NCI-H1105 treated with DMSO at 0.1 percent for 48 hours (cell line): ENCODE measurements at places on chromosomes 11 and 22.

GRCh38 chr22:17964643-17965042, 59.7 kb downstream of the MICAL3 start:
- no peak for DNase-seq

GRCh38 chr22:50275181-50276055, 5.2 kb upstream of the MAPK11 start:
- no peak for DNase-seq

- no peak for DNase-seq
These were observed 1598.5 kb downstream of the LRRC4C start for GRCh38 chr11:39860931-39861330.

DNA sequence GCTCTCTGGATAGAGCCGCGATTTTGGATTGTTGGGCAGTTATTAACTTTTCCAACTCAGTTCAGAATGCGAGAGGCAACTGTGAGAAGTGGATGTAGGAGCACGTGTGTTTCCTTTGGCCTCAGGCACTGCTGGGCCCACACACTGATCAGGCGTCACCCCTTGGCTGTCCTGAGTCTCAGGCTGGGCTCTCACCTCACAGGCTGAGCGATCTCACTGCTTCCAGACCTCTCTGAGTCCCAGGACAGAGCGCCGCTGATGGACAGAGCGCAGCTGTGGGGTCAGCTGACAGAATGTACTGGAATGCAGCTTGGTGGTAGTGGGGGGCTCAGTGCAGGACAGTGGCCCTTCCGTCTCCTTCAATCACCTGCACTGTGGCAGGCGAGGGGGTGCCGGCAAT, 516.2 kb downstream of the TBC1D22A start:
- no peak for DNase-seq

DNA sequence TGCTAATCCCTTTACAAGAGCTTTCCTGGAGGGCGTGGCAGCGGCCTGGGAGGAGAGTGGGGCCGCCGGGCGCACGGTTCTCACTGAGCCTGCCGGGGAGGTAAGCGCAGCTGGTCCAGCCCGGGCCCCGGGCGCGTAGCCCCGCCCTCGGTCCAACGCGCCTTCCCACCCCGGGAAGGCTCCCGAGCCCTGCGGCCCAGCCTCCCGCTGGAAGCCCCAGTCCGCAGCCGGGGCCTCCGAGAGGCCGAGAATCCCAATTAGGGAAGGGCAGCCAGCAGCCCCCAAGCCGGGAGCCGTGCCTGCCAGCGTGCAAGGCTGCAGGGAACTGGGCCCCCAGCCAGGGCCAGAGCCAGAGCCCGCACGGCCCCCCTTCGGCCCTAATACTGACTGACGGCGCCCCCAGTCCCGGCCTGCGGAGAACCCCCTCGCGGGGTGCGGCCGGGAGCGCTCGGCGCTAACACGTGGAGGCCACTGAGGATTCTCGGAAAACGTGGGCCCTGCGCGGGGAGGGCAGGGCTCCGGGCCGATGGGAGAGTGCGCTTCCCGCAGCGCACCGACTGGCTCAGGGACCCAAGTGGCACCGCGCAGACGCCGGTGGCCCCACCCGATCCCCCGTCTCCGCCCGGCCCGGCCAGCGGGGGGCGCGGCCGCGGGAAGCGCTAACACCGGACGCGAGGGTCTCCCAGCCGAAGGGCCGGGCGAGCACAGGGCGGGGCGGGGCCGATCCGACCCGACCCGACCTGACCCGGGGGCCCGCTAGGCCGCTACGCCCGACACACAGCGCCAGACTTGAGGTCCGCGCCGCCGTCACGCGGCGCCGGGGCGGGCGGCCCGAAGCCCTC, 5.7 kb downstream of the ZFTA start:
- peak; percentile 62 for DNase-seq

DNA sequence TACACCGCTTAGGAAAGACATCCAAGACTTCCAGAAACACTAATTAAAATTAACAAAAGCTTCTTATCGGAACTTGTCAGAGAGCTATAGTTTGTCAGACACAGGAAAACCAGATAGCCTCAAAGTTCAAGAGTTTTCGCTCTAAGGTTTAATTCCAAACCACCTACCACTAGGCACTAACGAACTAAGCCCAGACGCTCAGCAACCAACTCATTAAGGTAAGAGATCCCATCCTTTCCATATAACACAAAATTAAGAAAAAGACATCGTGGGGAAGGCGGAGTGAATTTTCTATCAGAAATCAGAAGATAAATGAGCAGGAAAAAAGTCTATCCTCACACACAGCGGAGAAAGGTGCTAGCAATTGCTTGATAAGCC, 382 bp downstream of the IMMP1L start:
- peak; percentile 33 for DNase-seq

DNA sequence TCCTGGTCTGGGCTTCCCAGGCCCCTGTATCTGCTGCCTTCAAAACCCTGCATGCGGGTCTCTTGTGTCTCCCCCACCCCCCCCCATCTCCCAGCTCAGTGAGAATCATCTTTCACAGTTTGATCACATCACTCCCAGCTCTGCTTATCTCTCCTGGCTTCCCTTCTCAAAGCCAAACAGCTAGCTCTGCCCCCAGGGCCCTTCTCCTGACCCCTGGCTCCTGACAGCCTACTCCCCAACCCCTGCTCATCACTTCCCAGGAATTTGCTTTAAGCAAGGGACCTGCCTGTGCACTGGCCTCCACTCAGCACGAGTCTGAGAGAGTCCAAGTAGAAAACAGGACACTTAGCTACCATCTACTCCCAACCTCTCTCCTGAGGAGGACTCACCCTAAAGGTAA, 342.7 kb downstream of the TENM4 start:
- DNase-seq = no peak

- DNase-seq = no peak
These were observed 65.0 kb downstream of the MACROD1 start for GRCh38 chr11:64100782-64101353.

DNA sequence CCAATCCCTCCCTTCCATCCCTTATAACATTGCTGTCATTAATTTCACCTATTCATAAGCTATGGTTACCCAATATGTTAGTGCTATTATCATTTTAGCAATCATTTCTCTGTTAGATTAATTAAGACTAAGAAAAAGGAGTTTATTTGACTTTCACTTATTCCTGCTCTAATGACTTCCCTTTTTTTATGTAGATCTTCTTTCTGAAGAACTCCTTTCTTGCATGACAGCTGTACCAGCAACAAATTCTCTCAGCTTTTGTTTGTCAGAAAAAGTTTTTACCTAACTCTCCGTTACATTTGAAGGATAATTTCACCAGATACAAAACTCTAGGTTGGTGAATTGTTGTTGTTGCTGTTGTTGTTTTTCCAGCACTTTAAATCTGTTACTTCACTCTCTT, 28.6 kb upstream of the OR8B8 start:
- no peak for DNase-seq

DNA sequence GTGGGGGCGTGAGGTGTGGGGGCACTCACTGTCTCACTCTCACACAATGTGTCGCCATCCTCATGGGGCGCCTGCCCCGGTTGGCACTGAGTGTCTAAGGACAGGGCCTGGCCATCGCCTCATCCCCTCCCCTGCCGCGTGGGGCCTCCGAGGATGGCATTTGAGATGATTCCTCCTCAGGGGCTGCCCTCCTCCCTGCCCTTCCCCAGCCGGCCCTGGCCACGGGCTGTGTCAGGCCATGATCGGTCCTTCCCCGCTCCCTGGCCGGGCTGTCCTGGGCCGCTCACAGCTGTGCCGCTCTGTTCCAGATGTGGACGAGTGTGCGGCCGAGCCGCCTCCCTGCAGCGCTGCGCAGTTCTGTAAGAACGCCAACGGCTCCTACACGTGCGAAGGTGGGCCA, 4.5 kb downstream of the CRELD2 start:
- no peak for DNase-seq

DNA sequence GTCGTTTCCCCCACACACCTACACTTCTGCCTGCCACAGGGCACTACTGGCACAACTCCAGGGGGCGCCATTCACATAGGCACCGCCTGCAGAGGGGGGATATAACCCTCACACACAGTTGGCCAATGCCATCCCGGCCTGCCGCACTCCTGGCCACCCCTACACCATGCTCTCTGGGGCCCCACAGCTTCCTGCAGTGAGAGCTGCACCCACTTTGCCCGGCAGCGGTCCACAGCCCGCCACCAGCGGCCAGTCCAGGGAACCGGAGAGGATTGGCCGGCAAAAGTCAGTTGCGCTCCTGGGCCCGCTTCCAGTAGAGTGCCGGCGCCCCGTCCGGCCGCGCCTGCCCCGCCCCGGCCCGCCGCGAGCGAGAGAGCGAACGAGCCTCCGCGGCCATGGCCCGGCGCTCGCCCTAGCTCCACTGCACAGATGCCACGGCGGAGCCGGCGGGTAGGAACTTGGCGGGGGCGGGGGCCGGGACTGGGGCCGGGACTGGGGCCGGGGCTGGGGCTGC, 25.6 kb upstream of the SUSD2 start:
- peak; percentile 36 for DNase-seq

DNA sequence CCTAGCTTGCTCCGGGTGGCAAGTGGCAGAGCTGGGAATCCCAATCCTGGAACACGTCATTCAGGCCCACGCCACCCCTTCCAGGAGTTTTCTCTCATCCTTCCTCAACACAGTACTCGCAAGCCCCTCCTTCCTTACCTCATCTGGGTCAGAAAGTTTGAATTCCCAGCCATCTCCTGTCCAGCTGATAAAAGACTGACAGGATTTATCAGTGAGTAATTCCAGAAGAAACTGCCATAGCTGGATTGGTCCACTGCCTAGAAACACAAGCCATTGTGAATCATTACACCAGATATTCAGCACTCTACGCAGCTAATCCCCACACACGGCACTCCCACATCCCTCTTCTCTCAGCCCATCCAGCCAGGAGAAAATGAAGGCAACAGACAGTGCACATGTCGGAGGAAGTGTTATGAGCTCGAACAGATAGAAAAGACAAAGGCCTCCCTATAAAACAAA, 124.0 kb downstream of the ETS1 start:
- no peak for DNase-seq
